H1 (cell line): ENCODE measurements at places on chromosomes 3 and 15.

DNA sequence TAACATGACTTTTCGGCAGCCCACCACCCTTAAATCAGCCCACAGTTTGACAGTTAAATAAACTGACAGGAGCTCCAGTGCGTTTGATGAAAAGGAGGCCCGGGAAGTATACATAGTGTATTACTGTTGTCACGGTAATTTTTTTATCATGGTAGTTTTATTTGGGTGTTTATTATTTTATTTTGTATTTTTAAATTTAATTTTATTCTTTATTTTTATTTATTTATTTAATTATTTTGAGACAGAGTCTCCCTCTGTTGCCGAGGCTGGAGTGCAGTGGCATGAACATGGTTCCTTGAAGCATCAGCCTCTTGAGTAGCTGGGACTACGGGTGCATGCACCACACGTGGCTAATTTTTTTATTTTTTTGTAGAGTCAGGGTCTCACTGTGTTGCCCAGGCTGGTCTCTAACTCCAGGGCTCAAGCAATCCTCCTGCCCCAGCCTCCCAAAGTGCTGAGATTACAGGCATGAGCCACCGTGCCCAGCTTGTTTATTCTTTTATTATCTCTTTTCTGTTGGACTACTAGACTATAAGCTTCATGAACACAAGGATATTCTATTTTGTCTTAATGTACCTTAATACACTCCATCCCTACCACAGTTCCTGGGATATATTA lies 65.3 kb downstream of the LRCH3 start:
- DNase-seq, result no peak

- no peak for DNase-seq
Observed at GRCh38 chr3:142033292-142033691, 116.1 kb downstream of the TFDP2 start.

GRCh38 chr3:134618478-134619300 lies 32.1 kb downstream of the KY start:
- DNase-seq, result no peak

DNA sequence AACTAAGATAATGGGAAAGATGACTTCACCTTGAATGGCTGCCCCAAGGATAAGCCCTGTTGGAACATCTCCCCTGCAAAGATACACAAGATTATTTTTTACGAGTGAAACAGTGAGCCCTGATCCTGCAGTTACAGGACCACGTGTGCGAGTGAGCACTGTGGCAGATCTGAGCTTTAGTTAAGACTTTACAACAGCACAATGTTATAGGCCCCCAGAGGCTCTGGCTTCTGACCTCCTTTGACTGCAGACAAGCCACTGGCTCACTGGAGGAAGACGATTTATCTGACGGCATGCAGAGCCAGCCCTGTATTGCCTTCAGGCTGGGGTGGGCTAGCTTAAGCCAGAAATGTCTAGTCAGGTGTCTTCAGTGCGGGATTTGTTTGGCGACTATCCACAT lies 174.4 kb downstream of the ARRDC4 start:
- no peak for DNase-seq

DNA sequence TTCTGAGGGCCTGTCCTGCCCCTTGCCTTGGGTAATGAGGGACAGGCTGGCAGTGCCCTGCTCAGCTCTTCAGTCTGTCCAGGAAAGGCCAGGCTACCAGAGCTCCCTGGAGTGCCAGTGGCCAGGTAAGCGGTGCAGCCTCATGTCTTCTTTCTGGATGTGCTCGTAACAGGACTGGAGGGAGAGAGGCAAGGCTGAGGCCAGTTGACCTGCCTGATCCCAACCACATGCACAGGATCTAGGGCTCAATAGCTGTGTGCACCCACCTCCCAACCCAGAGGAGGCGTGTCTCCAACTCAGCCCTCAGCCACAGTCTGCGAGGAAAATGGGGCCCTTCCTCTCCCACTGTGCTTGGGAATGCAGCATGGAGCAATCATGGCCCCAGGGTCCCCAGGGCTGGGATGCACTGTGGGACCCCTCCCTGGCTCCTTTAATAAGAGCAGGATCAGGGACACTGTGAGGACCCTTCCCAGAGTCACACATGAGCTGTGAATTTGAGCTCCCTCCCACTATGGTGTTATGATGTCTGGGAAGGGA lies 22.5 kb downstream of the ALS2CL start:
- peak; percentile 41 for DNase-seq

- peak; percentile 95 for DNase-seq
Observed at GRCh38 chr3:49903451-49904424, at the start of gene MST1R. Gene MST1R (minus strand): TSS chr3:49903873. CDS start chr3:49903609, 264 bp downstream.

DNA sequence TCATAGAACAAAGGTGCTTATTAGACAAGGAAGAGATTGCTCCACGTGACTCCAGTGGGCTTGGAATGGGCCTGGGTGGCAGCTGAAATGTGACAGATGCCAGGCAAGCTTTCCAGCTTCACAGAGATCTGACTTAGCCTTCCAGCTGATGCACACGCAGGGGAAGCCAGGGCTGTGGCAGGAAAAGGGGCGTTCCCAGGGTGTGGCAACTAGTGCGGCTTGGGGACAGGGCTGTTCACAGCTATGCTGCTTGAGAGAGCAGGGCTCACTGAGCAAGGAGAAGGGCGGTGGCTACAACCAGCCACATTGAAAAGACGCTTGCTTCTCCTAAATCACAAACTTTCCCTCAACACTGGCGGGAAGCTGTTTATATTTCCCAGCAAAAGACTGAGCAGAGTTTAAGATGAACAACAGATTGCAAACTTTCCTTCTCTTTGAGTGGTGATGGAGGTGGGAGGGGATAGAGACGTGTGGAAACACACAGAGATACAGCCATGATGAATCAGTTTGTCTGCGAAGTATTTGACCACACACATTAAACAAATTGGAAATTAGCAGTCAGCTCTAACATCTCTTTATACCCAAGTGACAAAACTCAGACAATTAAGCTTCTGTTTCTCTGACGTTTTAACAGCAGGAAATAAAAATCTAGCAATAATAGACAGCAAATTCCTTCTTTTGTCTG lies 127.5 kb downstream of the BDH1 start:
- no peak for DNase-seq

DNA sequence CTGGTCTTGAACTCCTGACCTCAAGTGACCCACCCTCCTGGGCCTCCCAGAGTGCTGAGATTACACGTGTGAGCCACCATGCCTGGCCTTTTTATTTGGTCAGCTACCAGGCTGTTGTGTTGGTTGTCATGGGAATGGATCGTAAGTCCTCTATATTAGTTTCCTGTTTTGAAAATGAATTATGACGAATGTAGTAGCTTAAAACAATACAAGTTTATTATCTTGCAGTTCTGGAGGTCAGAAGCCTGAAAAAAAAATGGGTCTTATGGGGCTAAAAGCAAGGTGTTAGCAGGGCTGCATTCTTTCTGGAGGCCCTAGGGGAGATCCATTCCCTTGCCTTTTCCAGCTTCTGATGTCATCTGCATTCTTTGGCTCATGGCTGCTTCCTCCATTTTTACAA lies 25.1 kb upstream of the HERC1 start:
- DNase-seq, result no peak

DNA sequence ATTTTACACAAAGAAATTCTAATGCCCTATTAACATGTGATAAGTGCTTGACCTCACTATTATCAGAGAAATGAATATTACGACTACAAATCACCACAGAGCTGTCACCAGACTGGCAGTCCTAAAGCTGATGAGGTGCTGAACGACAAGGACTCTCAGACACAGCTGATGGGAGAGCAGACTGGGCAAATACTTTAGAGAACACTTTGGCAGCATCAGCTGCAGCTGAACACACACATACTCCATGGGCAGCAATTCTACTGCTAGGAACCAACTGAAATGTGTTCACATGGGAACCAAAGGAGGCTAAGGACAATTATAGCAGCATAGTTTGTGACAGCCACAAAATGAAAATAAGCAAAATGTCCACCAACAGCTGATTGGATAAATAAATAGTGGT lies 45.5 kb downstream of the SUSD5 start:
- no peak for DNase-seq

DNA sequence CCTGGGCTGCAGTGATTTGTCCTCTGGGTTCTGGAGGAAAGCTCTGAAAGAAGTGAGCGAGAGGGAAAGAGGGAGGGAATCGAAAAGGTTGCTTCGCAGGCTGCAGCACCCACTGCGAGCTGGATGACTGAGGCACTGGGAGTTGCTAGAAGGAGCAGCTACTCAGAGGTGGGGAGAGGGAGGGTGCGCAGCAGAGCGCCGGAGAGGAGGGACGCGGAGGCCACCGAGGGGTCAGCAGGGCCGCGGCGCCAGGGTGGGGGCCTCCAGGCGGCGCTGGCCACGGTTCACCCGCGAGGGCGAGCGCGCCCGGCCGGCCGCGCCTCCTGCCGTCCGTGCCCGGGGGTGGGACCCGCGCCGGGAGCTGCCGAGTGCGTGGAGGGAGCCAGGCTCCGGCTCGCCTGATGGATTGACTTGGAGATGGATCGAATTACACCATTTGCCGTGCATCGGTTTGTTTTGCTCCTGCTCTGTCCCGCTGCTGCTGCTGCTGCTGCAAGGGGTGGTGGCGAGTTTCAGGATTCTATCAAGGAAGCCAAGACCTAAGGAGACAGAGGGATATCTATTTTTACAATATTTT lies at the start of gene SEMA6D:
SEMA6D (plus strand) TSS at position 470 of the 577 bp plus-strand sequence. CDS start 42,294 bp downstream, outside the sequence.
- DNase-seq, result peak; percentile 79

- DNase-seq, result no peak
Observed at GRCh38 chr15:90581771-90582352, 52.1 kb downstream of the CRTC3 start.

GRCh38 chr3:177104299-177104992 lies 92.8 kb downstream of the TBL1XR1 start:
- no peak for DNase-seq

- DNase-seq, result no peak
Observed at GRCh38 chr3:151753846-151754245, 20.1 kb downstream of the AADACL2 start.

DNA sequence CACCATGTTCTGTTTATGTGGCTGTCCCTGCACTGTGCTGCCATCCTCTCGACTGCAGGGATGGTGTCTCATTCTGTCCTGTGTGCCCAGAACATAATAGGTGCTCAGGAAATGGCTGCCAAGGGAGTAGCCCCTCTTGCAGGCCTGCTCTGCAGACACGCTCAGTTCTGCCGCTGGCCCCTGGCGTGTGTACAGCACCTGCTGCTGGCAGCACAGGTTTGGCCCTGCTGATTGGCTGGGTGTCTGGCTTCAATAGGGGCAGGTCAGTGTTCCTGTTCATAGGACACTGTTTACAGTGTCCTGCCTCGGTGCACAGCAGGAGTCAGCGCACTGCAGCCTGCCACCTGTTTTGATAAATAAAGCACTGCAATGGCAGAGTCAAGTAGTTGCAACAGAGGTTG lies 146.9 kb downstream of the DNAJB8 start:
- no peak for DNase-seq

GRCh38 chr3:140152851-140153639 lies 218.1 kb downstream of the CLSTN2 start:
- no peak for DNase-seq

DNA sequence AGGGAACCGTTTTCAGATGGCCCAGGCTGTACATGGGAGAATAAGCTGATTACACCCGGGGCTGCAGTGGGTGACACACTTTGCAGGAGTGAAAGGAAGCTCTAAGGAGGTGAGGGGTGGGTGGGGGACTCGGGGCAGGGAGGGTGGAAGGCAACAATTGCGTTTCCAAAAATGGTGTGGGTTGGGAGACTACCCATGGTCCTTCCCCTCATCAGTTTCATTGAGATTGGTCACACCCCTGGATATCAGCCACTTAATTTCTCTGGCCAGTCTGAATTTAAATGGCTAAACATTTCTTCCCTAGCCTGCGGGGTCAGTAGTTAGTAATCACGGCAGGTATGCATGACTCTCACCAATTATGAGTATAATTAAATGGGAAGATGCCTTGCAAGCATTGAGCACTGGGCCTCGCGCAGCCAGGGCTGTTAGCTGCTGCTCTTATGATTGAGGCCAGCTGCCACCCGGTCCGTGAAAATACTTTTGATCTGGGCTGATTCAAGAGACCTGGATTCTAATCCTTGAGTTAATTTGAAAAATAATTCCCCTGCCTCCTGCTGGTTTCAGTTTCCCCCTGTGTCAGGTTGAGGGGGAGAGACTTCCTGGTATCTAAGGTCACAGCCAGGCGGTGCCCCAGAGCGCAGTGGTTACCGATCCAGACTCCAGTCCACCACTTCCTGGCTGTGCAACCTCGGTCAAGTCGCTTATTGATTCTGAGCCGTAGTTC lies 23.3 kb downstream of the SLC6A6 start:
- DNase-seq, result no peak
